ENCODE measurements at places on chromosomes 1 and 21. TPM values are rescaled to one million over a fixed set of nuclear protein-coding genes. Genes with fewer than 3 reads are reported as not detected.

The FLG2 gene
- total RNA-seq, result 2.6 TPM

The INAVA gene
- total RNA-seq, result 3.5 TPM

The CTXND2 gene
- total RNA-seq, result not detected

The NHLH1 gene
- total RNA-seq, result not detected

The SPRR2B gene
- total RNA-seq, result not detected

- DNase-seq, result no peak
Measured at GRCh38 chr1:184287001-184287400, 99.8 kb upstream of the C1orf21 start.

- no peak for DNase-seq
Measured at GRCh38 chr1:116544588-116545358, 26.1 kb downstream of the CD58 start.

DNA sequence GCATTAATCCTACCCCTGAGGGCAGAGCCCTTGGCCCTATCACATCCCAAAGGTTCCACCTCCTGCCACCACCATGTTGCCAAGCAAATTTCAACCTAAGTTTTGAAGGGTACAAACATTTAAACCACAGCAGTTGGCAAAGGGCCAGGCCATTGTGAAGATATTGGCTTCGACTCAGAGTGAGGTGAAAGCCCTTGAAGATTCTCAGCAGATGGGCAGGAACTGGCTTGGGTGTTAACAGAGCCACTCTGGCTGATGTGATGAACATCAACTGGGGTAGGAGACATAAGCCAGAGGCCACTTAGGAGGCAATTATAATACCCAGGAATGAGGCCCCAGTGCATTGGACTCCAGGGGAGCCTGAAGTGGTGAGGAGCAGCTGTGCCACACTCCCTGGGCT, 207.7 kb upstream of the KAZN start:
- DNase-seq, result no peak

DNA sequence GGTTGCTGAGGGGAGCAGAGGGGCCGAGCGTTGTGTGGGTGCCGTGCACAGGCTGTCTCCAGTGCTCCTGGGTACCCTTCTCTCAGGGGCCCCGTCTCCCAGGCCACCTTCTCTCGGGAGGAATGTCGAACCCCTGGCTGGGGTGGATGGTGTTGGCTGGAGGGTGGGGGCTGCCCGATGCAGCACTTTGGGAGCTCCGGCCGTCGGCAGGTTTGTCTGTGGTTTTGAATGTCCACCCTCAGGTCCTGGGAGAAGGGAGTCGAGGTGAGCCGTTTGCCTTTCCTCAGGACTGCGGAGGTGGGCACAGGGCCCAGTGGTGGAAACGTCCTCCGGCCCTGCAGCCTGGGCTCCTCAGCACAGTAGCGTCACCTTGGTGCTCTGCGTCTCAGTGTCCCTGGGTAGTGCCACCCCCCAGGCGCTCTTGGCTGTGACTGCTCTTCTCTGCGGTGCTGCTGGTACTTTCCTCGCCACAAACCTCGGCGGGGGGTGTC, 14.5 kb downstream of the SLX9 start:
- no peak for DNase-seq

DNA sequence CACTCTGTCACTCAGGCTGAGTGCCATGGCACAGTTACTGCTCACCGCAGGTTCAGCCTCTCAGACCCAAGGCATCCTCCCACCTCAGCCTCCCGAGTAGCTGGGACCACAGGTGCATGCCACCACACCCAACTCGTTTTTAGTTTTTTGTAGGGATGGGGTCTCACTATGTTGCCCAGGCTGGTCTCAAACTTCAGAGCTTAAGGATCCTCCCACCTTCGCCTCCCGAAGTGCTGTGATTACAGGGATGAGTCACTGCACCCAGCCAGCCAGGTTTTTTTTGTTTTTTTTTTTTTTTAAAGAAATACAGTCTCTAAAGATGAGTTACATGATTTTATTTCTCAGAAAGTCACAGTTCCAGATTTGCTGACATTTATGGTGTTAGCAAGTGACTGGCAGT, 29.0 kb downstream of the BACE2 start:
- DNase-seq, result no peak

- no peak for DNase-seq
Measured at GRCh38 chr1:27071049-27071416, 58.4 kb upstream of the TENT5B start.

DNA sequence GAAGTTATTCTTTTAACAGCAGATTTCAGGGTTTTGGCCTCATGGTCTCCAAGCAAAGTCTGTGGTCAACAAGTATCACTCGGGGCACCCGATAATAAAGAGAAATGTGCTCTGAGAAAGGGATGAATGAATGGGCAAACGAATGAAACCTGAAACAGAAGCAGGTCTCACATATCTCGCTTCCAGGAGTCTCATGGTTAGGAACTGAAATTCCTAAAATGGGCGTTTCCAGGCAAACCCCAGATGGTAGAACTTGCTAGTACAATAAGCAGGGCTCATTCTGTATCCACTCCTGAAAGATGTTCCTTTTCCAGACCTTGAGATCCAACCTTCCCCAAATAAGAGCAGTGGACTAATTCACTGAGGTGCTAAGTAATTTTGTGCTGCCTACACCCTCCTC, 87.2 kb downstream of the LAMC2 start:
- no peak for DNase-seq

DNA sequence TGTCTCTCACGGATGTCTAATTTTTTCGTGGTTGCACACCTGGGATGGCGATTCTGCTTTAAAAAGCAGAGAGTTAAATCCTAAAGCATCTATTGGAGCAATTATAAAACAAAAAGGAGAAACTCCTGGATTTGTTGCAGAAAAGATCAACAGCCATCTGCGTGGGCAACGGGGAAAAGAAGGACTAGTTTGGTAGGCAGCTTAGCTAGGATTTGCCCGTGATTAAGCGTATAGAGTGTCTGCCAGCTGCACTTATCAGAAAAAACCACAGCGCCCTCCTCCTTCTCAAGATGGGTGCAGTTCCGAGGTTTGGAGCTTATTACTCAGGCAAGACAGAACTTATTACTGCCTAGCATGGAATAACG, 526 bp upstream of the SLC25A24 start:
- peak; percentile 6 for DNase-seq

DNA sequence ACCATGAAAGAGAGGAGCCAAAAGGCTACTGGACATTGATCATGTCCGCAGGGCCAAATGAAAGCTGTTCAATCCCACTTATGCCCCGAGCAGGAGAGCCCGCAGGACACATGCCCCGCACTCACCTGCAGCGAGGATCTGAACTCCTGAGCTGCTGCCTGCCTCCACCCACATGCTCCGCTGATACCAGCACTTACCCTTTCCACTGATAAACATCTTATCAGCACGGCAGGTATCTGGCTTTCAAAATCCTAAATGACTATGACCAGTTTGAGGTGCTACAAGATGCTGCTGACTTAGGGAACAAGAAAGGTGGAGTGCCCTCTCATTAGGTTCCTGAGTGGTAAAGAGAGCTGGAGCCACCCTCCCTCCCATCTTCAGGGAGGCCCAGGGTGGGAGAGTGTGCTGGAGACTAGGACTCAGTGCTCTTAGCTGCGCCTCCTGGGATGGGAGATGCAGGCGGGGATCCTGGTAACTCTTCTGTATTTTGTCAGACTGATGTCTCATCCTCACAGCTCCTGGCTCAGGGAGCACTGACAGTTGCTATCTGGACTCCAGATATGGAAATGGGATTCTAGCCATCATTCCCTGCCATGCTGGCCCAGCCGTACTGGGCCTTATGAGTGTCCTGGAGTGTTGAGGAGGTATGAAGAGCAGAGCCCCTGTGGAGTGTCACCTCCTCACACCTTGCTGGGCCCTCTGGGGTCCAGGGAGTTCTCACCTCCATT, 86.4 kb upstream of the F3 start:
- no peak for DNase-seq

DNA sequence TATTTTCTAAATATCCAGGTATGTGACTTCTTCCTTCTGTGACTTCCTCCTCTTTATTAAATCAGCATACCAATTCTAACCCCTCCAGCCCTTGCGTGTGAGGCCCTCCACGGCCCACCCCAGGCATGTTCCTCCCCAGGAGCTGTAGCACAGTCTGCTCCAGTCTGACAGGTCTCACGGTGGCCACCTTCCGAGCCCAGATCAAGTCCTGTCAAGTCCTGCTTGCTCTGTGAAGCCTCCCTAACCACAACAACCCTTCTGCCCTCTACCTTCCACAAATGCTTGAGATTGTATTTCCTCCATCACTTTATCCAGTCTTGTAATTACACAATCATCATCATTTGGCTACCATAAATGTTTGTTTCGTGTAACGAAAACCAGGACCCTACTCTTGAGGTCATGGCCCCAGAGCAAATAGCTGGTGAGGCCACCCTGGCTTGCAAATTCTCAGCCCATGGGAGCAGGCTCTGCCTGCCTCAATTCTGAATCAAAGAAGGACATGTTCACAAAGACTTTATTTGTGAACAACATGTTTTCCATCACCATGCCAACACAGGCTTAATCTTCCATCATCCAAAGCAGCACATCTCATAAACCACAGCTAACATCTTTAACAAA, 33.0 kb upstream of the S100A7 start:
- no peak for DNase-seq

GRCh38 chr1:6582370-6582769, 2.6 kb downstream of the ZBTB48 start:
- DNase-seq, result no peak

GRCh38 chr1:201481761-201482493, 12.9 kb upstream of the PHLDA3 start:
- DNase-seq, result no peak

- no peak for DNase-seq
Measured at GRCh38 chr1:24925082-24925779, 4.8 kb downstream of the RUNX3 start.

GRCh38 chr1:110007046-110007830, 22.7 kb downstream of the AHCYL1 start:
- DNase-seq, result no peak

- DNase-seq, result no peak
Measured at GRCh38 chr1:245301921-245302320, 147.1 kb downstream of the KIF26B start.

All from thoracic aorta (tissue), 2 donors.